ENCODE measurements at places on chromosomes 6 and 20.

DNA sequence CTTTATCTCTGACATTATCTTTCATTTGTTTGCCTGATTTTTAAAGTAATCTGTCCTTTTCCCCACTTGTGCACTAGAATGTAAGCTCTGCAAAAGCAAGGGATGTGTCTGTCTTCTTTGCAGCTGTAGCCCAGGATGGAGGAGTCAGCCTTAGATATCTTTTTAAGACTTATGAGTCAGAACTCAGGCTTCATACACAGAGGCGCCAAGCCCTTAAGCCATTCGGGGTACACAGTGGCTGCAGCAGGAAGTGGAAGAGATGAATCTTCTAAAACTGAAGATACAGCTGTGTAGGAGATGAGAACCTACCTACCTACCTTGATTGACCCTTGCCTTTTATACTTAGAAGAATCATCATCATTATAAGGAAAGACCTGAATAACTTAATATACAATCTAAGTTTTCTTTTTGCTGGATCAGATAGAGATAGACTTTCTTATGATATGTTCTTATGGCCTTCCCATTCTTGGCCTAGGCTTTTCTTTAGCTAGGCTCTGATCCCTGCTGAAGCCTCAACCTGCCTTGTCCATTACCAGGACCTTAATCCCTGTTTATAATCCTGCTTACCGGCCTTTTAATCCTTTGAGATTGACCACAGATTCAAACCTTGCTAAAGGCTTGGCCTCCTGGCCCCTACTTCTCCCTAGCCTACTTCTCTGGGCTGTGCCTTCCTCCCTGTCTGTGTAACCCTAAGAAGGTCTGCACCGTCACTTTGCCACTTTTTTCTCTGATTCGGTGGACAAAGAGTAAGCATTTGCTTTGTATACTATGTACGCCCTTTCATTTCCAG, 304.5 kb downstream of the PRL start:
- no peak for DNase-seq

DNA sequence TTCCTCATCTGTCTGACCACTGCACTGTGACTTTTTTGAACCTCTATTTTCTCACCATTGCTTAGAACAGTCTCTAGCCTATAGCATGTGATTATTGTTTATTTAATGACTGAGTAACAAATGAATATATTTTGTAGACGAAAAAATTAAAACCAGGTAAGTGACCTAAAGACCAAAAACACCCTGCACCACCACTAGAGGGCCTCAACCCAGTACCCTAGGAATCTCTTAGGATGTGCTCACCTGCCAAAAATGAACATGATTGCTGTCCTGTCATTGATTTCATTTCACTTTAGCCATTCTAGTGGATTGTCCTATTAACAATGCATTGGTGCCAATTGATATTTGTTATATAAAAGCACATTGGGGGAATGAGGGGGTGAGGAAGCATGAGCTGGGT, 199.1 kb downstream of the COL9A1 start:
- DNase-seq, result no peak

DNA sequence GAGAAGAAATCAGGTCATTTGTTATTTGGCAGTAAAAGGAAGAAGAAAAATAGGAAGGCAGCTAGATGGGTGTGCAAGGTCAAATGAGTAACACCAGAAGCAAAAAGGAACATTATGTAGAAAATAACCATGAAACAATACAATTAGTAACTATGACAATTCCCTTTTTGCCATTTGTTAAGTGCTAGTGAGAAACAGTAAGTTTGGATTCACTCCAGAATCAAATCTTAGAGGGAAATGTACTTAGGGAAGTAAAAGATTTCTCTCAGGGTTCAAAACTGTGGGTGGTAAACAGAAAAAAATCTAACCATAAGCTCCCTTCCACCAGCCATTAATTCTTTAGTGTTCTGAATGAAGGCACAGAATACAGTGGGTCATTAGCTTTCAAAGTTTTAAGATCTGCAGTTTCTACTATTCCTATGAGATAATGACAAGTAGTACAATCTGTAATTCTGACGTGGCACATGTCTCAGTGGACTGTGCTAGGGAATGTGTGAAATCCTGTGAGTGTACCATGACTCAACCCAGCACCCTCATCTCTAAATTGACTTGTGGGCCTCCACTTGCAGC, 17.1 kb downstream of the REPS1 start:
- peak; percentile 32 for DNase-seq

DNA sequence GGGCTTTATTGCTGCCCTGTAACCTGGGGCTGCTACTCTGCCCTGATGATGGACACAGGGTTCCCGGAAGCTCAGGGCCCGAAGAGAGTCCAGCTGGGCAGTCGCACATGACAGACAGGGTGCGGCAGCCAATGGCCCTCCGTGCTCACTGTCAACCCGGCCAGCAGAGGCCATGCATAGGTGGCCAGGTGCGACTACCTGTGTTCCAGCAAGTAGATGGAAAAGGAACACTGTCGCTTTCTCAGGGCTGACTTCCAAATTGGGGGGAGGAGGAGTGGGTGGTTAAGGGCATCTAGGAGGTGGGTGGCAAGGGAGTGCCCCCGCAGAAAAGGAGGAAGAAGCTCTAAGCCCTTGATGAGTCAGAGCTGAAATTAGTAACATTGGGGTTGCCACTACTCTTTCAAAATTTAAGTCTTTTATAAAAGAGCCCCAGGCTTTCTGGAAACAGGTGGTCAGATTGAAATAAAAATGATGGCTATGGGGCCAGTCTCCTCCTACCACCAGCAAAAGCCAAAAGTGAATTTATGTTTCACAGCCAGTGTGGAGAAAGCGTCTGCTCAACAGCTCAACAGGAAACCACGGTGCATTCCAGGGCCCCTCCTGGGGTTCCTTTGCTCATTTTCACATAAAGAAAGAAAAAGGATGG, 2.3 kb upstream of the RAMACL start:
- DNase-seq, result no peak

- peak; percentile 42 for DNase-seq
Measured at GRCh38 chr6:2196079-2196679, 49.2 kb downstream of the GMDS start.

DNA sequence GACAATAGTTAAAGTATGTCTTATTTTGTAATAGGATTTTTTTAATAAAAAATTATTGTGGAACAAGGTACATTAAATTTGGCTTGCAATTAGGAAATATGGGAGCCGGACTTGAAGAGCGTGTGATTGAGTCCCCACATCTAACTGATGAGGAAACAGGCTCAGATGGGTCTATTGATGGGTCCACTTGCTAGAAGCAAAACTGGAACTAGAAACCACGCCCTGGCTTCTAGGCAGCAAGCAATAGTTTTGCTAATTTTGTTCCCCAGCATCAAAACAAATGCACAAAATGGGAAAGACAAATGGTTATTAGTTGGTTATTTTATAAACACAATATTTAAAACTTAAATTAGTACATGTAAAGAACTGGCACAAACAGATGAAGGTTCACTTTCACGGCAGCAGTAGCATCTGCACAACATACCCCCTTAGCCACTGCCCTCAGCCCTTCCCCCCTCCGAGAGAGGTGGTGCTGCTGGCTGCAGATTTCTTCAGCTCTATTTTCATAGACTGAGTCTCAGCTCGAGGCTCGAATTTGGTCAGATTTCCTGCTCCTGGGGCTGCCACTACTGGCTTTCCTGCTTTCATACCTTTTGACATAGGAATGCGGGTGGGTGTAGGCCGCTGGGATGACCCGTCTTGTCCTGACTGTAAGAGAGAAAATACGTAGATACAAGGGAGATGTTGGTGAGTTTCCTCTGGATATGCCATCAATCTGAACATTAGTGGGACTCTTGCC, 23.8 kb upstream of the TMEM30A start:
- DNase-seq, result no peak

DNA sequence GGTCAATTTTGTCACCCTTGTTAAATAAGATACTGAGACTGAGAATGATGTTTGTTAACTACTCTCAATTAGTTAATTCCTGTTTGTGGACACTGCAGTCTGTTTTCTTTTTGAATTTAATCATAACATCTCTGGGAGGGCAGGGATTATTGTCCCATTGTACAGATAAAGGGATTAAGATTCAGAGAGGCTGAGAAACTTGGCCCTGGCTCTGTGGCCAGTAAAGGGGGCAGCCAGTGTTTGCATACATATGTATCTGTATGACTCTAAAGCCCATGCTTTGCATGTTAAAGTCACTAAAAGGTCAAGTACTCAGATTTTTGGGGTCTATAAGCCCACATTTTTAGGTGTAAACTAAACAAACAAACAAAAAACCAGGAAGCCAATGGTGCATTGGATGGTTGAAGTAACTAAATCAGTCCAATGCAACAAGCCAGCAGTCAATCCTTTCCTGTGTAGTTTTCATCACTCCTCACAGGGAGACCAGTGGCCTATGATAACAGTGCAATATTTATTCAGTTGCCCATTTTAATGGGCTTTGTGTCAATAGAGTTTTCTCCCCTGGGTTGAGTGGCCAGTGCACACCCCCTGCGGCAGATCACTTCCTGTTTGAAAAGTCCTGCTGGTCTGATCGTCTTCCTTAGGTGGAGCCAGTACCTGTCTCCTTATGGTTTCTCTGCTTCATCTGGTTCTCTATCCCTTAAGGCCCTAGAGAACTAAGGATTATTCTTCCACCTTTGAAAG, 106.7 kb downstream of the SLX4IP start:
- DNase-seq, result no peak

DNA sequence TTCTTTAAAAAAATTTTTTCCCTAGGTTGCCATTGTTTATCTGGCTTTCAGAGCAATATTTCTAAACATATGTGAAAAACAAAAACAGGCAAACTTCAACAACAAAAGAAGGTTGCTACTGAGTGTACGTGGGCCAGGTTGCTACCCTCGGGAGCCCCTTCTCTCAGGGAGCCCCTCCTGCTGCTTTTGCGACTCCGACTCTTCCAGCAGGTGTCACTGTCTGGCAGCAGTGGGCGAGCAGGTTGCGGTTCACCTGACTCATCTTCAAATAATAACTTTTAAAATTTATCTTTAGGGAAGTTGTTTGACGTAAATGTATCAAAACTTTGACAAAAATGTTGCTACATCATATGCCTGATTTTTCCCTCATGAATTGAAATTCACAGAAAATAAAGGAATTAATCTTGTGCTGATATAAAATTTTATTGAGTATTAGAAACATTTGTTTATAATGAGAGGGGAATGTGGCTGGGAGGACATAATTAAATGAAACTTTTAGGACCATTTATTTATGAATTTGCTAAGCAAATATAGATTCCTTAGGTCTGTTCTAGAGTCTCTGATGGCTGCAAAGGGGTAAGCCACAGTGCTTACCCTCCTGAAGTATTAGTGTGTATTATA, 138.8 kb downstream of the HIVEP1 start:
- DNase-seq, result peak; percentile 30

GRCh38 chr20:5612581-5613301, 137.5 kb upstream of the SHLD1 start:
- no peak for DNase-seq

GRCh38 chr6:153231048-153231646, 100.1 kb upstream of the RGS17 start:
- DNase-seq, result peak; percentile 2
